ENCODE measurements at places on chromosomes 16 and 17.

- no peak for DNase-seq
Measured at GRCh38 chr16:67963662-67964321, 4.6 kb downstream of the SLC12A4 start.

DNA sequence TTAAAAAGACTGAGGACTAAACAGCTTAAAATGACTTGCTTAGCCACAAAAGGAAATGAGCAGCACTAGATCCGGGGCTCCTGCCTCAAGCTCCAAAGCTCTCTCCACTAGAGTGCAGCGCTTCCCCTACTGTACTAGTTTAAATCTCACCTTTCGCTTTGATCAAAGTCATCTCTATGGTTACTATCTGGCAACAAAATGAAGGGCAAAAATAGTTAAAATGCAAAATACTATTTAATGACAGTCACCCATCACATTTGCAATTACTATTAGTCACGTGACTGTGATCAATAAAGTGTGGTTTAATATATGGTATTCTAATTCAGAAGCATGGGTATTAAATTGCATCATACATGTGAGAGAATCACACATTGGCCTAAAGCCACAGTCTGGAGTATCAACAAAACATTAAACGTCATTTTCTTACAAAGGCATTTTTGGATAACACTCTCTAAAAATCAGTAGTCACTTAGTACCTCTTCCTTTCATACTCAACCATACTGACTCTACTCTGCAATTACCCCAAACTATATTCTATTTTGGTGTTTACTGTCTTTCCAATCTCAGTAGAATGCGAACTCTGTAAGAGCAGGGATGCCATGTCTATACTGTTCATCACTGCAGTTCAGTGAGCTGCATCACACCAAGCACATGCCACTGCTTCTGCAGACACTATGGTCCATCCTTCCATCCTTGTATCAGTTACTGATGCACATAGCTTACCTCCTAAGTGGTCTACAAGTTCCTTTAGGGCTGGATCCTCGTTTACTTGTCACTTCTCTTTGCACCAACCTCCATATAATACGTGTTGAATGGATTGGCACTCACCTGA is 6.2 kb downstream of the PSMD12 start:
- no peak for DNase-seq

- no peak for DNase-seq
Measured at GRCh38 chr17:69729944-69730343, 315.4 kb downstream of the MAP2K6 start.

DNA sequence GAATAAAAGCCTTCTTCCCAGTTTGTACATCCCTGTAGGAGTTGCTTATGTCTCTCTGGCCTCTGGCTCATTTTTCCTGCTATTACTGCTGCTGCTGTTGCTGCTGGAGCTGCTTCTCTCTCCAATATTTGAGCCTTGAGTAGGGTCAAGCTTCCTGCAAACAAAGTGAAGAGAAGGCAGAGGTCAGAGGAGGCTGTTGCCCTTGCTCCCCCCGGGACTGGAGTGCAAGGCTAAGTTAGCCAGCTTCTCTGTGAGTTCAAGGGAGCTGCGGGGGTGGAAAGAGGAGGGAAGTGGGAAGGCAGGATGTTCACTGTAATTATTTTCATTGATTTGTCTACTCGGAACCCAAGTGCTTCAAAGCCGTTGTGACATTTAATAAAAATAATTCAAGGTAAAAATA is 77.0 kb upstream of the TMEM132E start:
- DNase-seq, result no peak

DNA sequence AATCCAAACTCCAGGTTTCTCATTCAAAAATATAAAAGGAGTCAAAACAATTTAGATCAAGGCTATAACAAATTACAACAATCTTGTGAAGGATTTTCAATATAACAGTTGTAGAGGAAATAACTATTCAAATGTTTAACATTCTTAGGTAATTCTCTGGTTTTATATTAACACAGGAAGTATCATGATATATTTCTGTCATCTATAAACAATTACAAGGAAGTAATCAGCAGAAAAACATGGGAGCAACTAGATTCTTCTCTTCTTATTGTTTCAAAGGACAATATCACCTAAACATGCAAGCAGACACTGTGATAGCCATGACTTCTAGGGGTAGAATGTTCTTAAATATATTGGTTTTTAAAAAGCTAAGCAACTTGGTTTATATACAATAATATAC is 49.9 kb downstream of the FBXL20 start:
- no peak for DNase-seq
